BJ (cell line): ENCODE measurements at places on chromosomes 6 and 20. TPM values are rescaled to one million over a fixed set of nuclear protein-coding genes. Genes with fewer than 3 reads are reported as not detected.

RALY gene
- 93.6 and 144 TPM in 2 replicates for polyA plus RNA-seq

FRMD1 gene
- not detected in 2 replicates for polyA plus RNA-seq

PTPN1 gene
- 16.2 and 19.4 TPM in 2 replicates for polyA plus RNA-seq

DEK gene
- 29.2 and 52.1 TPM in 2 replicates for polyA plus RNA-seq

EGFL8 gene
- 3.7 and 4.0 TPM in 2 replicates for polyA plus RNA-seq
